ENCODE measurements at places on chromosomes 5 and 9. TPM values are rescaled to one million over a fixed set of nuclear protein-coding genes. Genes with fewer than 3 reads are reported as not detected.

Gene BAAT
- polyA plus RNA-seq, result not detected

Gene LCN10
- not detected for polyA plus RNA-seq

Gene TAF11L4
- not detected for polyA plus RNA-seq

Gene ATP6V1G1
- 226 TPM for polyA plus RNA-seq

Gene LRRC19
- polyA plus RNA-seq, result not detected

Gene EPB41L4A
- not detected for polyA plus RNA-seq

Gene ANKRD20A1
- not detected for polyA plus RNA-seq

DNA sequence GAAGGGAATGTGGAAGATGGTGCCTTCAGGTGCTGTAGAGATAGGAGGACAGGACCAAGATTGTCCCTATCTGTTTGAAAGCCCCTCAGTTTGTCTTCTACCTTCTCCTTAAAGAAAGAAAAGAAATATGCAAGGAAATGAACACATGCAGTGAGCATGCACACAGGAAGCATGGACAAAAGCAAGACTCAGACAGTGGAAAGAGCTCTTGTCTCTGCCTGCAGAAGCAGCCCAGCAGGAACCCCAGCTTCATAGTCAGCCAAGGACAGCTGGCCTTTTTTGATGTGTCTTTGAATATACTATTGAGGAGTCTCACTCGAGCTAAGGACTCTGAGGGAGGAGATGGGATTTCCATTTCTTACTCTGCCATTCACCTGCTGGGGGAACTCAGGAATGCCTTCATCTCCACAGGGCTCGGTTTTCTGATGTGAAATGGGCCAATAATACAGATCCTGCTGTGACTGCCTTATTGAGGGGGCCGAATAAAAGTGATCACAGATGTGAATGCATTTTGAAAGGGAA, 132.5 kb upstream of the ADRA1B start:
- DNase-seq, result no peak

GRCh38 chr9:27528076-27528885, 1.3 kb downstream of the MOB3B start:
- peak; percentile 52 for DNase-seq

GRCh38 chr5:167984951-167985350, 306.5 kb upstream of the WWC1 start:
- no peak for DNase-seq

DNA sequence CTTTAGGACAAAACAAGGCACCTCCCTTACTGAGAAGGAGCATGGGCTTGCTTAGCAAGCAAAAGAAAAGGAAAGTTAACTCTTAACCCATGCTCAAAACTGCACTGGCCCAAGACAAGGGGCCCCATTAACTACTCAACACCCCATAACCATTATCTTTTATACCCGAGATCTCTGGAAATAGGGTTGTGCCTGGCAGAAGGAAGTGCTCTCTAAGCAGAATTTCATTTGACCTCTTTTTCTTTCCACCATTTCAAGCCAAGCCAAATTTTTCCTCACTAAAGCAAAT, 167.2 kb downstream of the RASEF start:
- DNase-seq, result no peak

DNA sequence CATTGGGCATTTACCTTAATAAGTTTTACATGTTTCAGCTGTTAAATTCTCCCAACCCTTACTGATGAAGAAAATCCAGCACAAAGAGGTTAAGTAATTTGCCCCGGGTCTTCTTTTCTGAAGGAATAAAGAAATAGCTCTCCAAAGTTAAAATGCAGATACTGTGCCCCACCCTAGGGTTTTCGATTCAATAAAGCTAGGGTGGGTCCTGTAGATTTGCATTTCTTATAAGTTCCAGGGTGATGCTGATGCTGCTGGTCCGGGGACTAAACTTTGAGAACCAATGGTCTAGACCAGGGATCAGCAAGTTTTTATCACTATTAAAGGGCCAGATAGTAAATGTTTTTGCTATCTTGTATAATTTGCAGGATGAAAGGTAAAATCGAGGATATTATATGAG, 156.7 kb downstream of the ADAMTS12 start:
- DNase-seq, result no peak

DNA sequence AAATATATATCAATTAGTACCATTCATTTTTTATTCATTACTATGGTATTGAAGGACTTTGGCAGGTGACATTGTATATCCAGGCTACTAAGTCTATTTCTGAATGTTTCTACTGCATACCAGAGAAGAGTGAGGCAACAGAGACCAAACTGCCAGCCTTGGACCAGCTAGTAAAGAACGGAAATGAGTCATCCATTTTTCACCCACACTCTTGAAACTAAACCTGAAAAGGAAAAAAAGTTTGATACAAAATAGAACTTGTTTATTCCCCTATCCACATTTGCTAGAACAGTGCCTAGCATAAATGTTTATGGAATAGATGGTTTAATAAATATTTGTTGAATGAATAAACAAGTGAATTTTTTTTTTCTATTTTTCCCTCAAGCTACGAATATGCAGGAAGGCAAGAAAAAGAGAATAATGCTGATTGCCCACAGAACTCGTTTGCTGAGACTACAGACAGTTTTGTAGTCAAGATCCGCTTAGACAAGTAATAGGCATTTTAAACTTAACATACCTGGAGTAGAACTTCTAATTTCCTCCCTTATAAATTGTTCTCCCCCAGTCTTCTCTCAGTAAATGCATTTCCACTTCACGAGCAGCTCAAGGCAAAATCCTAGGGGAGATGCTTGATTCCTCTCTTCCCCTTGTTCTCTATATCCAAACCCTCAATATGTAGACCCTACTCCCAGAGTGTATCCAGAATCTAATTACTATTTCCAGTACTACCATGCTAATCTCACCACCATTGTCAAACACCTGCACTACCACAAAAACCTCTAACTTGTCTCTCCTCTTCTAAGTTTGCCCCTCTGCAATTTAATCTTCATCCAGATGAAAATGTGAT, 146.2 kb upstream of the RASA1 start:
- DNase-seq, result peak; percentile 79

DNA sequence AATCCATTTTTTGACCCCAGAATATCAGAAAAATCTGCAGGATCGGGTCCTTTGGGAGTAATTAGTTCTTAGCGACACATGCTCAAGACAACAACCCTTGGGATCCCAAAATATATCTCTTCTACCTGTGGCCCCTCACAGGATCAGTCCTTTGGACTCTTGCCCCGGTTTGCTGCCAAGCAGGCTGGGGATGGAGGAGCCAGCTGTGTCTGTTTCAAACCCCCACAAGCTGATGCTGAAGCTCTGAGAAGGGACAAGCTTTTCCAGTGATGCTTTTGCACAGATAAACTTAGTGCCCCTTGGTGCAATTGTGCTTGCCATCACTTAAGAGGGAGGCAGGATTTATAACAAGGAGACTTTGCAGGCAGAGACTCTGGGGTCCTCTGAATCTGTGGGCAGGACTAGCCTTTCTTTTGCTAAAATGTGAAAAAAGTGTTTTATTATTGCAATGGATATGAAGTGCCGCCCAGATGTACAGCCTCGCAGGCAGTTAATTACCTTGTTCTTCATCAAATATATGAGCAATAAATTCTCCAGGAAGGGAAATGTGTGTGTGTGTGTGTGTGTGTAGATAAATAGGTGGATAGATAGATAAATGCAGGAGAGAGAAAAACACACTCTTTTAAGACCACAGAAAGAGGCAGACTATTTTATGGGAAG, 9.6 kb upstream of the LHX2 start:
- no peak for DNase-seq

- no peak for DNase-seq
These were observed 226.3 kb downstream of the DMRT2 start for GRCh38 chr9:1276474-1276873.

DNA sequence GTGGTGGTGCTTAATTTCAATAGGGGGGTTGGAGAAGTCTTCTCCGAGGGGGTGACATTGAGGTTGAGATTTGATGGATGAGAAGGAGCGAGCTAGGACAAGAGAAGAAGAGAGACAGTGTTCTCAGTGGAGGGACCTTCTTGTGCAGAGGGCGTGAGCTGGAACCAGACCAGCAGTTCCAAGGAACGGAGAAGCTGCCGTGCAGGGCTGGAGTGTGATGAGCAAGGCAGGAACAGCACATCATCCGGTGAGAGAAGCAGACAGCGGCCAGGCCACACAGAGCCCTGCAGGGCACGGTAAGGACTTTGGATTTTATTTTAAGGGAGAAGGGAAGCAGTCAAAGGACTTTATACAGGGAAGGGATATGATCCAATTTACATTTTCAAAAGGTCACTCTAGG, 206.9 kb downstream of the MELK start:
- DNase-seq, result no peak

DNA sequence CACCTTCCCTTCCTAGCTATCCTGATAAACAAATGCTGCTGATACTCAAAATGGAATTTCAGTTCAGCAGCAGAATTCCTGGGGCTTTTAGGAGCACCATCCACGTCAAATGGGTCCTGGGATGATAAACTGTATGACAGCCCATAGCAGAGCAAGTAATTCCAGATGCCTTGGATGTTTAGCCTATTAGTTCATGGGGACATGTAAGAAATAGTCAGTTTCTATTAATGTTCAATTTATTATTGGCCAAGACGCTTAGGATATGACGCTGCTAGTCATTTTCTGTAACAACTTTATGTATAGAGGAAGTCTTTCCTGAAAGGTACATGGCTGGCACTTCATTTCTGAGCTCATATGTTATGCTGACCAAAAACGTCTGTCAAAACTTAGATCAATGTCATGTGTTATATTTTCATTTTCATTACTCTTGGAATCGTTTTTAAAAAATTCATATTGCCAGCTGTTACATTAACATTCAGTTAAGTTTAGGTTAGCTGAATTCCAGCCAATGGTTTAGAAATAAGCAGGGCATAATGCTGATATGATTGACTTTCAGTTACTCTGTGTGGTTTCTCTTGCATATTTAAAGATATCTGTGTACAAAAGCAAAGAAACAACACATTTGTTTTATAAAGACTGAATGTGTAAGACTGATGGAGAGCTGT, 243.8 kb downstream of the CSNK1G3 start:
- DNase-seq, result no peak

- no peak for DNase-seq
These were observed 34.5 kb upstream of the FAM151B start for GRCh38 chr5:80453366-80453765.

DNA sequence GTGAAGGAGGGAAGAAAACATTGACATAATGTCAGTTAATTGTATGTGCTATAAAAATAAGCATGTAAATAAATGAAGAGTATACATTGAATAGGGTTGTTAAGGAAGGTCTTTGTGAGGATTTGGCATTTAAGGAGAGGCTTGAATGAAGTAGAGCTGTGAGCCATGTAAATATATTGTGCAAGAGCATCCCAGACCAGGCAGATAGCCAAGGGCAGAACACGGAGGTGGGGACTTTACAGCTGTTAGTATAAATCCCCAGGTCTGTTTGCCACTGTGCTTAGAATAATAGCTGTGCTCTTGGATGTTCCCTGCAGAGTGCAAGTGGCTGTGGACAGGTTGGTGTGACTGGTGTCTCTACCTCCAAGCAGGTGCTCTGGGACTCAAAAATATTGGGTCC, 211.7 kb downstream of the LRRC70 start:
- no peak for DNase-seq

GRCh38 chr5:147453875-147454814, 55.7 kb downstream of the DPYSL3 start:
- peak; percentile 59 for DNase-seq

DNA sequence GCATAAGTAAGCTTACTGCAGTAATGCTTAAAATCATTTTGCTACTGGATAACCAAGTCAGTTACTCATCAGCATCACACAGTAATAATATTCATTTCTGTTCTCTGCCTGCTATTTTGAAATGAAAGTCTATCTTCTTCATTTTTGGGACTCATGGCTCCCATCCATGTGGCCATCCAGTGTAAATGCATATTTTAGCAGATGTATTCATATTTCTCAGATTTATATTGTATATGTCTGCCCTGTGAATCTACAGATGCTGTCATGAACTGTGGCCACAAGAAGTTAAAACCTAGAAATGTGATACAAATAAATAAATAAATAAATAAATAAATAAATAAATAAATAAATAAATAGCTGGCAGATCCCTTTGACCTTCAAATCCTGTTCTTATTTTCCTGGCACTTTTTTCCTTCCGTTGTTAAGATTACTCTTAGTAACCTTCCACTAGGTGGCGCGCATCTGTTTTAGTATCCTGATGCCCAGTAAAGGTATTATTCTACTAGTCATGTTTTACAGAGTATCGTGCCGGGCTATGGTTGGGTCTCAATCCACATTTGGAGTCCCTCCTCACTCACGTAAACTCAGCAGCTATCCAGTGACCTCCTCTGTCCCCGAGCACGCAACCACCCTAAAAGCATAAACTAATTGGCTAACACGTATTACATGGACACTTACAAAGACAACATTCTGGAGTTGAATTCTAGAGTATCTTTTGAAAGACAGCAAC, 79.2 kb upstream of the IL7R start:
- DNase-seq, result peak; percentile 37

DNA sequence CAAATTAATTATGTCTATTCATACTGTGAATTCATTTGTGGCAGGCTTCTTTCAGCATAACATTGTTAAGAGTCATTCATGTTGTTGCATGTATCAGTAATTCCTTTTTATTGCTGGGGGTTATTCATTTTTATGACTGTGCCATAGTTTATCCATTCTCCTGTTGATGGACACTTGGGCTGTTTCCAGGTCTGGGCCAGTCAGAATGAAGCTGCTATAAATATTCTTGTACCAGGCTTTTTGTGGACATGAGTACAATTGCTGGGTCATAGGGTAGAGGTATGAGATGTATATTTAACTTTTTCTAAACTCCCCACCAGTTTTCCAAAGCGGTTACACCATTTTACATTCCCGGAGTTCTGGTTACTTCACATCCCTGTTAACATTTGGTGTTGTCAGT, 13.6 kb downstream of the PRPF4 start:
- DNase-seq, result no peak

- DNase-seq, result no peak
These were observed 102.8 kb downstream of the KCTD16 start for GRCh38 chr5:144273232-144274027.

- DNase-seq, result no peak
These were observed 482.9 kb downstream of the TMEM38B start for GRCh38 chr9:106177216-106177615.

- no peak for DNase-seq
These were observed 75.2 kb upstream of the PRLR start for GRCh38 chr5:35305336-35306020.

DNA sequence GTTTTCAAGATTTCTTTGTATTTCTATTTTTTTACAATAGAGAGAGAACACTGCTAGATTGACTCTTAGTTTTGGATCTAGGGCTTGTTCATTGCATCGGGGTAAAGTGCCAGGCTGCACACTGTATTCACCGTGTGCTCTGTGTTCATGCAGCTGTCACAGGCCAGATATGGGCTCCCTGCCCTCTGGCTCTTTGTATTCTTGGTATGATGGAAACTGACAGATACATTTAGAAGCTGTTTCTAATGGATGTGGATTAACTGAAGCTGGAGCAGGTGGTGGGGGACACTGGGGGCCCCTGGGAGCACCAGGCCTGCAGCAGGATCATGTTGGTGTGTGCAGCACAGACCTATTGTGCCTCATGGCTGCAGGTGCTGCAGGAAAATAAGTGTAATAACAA, 28.0 kb downstream of the SLC36A1 start:
- DNase-seq, result no peak

- DNase-seq, result peak; percentile 82
These were observed 6.7 kb downstream of the AP3B1 start for GRCh38 chr5:78287833-78288232.
